ENCODE measurements at places on chromosomes 4 and X. TPM values are rescaled to one million over a fixed set of nuclear protein-coding genes. Genes with fewer than 3 reads are reported as not detected.

DNA sequence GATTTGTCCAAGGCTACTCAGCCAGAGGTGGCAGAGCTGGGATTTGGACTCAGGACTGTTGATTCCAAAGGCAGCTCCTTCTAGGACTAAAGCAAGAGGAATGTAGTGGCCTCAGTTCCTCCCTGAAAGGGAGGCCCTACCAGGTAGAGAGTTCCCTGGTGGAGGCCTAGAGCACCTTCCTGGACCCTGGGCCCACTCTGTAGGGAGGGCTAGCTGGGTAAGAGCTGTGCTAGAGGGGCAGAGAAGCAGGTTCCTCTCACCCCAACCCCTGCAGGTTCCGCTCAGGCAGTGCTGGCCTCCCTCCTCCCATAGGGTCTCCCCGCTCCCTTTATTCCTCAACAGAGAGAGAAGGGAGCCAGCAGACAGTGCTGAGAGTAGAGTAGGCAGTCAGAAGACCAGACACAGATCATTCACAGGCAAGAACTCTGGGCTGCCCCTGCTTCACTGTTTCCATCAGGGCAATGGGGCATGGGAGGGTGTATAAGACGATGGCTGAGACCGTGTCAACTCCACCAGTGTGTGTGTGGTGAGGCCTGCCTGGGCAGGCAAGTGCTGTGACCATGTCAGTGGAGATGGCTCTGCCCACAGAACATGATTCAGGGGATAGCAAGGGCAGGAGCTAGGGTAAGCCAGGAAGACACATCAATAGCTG, 12.4 kb upstream of the PJA1 start:
- no peak overlapping the region for H3K4me3 ChIP-seq
- H3K4me1 ChIP-seq, result no peaks in the 10 kb centered on the region
- H3K36me3 ChIP-seq, result no peaks in the 10 kb centered on the region
- peaks cover 4% of the 10 kb centered on the region for H3K27me3 ChIP-seq
- DNase-seq, result no peak

DNA sequence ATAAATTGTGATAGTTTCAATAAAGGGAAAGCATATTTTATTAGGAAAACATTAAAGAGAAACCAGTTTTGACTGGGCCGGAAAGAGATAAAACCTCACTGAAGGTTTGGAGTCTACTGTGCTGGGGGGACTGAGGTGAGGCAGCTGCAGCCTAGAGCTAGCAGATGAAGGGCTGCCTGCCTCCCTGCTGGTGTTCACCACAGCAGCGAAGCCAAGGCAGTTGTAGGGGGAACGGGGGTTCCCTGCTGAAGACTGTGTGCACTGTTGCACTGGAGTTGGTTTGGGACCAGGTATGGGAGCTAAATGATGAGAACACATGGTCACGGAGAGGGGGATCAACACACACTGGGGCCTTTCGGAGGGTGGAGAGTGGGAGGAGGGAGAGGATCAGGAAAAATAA, 546.5 kb upstream of the SMIM31 start:
- H3K36me3 ChIP-seq, result no peaks in the 10 kb centered on the region
- H3K4me1 ChIP-seq, result no peaks in the 10 kb centered on the region
- H3K4me3 ChIP-seq, result no peak overlapping the region
- H3K27ac ChIP-seq, result no peak overlapping the region

DNA sequence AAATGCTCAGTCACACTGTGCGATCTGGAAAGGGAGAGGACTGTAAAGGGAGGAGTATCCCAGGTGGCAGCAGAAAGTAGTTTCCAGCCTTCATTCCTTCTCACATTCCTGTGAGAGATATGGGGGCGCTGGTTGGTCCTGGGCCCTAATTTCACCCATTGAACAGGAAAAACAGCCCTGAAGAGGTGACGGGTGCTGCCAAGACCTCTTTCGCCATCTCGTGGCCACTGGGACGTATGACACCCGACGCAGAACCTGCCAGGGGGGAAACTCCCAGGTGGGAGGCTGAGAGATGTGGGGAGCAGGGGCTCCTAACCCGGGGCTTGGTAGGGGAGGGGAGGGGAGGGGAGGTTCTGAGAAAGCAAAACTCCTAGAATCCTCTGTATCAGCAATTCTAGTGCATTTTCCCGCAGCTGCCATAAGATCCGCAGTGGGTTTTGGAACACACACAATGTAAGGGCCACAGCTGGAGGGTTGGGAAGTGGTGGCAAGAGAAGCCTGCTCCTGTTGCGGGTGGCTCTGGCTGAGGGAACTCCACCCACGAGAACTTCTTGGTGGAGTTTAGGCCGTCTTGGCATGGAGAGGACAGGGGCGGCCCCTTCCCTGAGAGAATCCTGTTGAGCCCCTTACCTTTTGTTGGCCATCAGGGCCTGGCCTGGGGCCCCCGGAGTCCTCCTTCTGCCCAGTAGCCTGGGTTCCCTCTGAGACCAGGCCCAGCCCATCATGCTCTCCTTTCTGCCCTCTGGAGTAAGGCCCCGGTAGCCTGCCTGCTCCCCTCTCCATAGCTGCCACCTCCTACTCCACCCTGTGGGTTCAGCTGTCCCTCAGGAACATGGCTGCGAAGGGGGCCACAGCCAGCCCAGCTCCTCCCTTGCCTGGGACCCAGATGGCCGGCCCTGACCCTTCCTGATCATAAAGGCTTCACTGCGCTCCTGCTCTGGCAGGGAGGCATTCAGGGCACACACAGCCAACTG, 134.1 kb downstream of the OR13H1 start:
- H3K4me1 ChIP-seq, result no peaks in the 10 kb centered on the region
- no peak overlapping the region for H3K4me3 ChIP-seq
- H3K27ac ChIP-seq, result no peak overlapping the region
- peak; percentile 45 for DNase-seq
- no peaks in the 10 kb centered on the region for H3K27me3 ChIP-seq

DNA sequence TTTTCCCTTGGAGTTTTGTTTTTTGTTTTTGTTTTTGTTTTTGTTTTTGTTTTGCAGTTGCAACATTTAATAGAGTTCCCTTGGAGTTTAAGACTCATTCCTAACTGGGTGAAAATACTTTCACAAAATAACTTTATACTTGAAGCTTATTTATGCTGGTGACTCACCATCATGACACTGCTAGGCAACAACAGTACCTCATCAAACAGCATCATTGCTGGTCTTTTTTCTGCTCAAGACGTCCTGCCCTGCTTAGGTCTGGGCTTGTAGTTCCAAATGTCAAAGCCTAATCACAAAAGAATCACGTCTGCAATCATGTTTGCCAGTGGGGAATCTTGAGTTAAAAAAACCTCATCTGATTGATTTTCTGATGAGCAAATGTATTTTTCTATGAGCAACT, 105.7 kb upstream of the PRPS2 start:
- no peaks in the 10 kb centered on the region for H3K4me1 ChIP-seq
- H3K27ac ChIP-seq, result no peak overlapping the region
- no peak for DNase-seq
- peaks cover 10% of the 10 kb centered on the region for H3K27me3 ChIP-seq

GRCh38 chr4:95949136-95949765, 109.4 kb downstream of the PDHA2 start:
- no peaks in the 10 kb centered on the region for H3K36me3 ChIP-seq
- H3K27ac ChIP-seq, result no peak overlapping the region
- H3K27me3 ChIP-seq, result no peaks in the 10 kb centered on the region
- DNase-seq, result no peak
- no peak overlapping the region for H3K4me3 ChIP-seq

- H3K27ac ChIP-seq, result peak overlapping the region; percentile 93
- no peaks in the 10 kb centered on the region for H3K27me3 ChIP-seq
- peak overlapping the region; percentile 89 for H3K4me3 ChIP-seq
- peaks cover 24% of the 10 kb centered on the region for H3K4me1 ChIP-seq
- no peak for DNase-seq
These were observed 924 bp upstream of the IRAK1 start for GRCh38 chrX:154020536-154021115.

DNA sequence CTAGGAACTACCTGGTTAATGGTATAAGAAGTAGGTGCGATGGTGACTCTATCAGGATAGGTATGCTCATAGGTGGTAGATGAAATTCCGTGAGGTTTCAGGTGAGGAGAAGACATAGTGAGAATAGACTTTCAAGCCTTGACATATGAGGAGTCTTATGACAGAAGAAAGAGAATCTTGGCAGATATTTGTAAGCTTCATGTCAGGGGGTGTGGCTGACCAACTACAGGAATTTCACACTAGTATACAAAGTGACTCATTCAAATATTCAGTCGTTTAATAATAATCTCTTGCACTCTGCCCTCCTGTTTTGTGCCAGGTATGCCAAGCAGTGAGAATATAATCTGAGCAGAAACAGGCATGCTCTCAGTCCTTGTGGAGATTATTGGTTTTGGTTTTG, 22.8 kb downstream of the PACRGL start:
- no peak overlapping the region for H3K4me3 ChIP-seq
- H3K4me1 ChIP-seq, result no peaks in the 10 kb centered on the region
- no peak overlapping the region for H3K27ac ChIP-seq

DNA sequence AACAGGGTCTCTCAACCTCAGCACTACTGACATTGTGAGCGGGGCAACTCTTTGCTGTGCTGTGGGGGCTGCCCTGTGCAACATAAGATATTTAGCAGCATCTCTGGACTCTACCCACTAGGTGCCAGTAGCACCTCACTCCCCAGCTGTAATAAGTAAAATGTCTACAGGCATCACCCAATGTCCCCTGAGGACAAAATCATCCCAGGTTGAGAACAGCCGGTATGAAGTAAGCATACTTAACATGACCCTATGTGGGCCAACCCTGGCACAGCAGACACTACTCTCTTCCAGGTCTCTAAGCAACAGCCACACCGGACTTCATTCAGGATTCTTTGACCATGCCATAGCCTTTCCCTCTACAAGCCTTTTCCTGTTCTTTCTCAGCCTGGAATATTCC, 10.5 kb upstream of the MGST2 start:
- H3K4me1 ChIP-seq, result peaks cover 33% of the 10 kb centered on the region
- peak; percentile 54 for DNase-seq
- peaks cover 2% of the 10 kb centered on the region for H3K27me3 ChIP-seq
- H3K27ac ChIP-seq, result no peak overlapping the region
- no peak overlapping the region for H3K4me3 ChIP-seq

Gene ARMCX4
- 2.4 TPM for total RNA-seq

Gene RAB40A
- total RNA-seq, result not detected

Gene SULT1E1
- total RNA-seq, result not detected

Gene GCNA
- total RNA-seq, result 6.7 TPM

Measured in activated CD8-positive, alpha-beta memory T cell treated with anti-CD3 and anti-CD28 coated beads, Interleukin-2, amount 10 ng/mL, durations not matched to agents 7 days and 5 days (primary cell).